ENCODE measurements at places on chromosomes 7 and 10.

- no peak for DNase-seq
These were observed 115.1 kb downstream of the C10orf105 start for GRCh38 chr10:71604324-71605018.

GRCh38 chr7:46652317-46652716 lies 731.2 kb upstream of the IGFBP3 start:
- no peak for DNase-seq

DNA sequence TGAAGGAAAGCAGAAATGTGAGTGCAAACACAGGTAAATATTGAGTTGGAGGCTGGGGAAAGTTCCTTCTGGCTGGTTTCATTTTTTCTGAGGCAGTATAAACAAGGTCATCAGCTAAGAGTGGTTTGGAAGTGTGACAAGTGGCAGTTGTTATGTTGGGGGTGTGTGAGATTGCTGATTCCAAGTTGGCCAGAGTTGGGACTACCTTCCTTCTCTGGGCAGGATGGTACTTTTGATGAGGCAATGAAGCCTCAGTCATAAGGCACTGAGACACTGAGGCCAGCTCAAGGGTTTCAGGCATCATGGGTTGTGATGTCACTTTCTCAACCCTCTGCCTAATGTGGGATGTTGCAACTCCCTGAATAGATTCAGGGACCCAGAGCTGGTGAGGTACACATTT lies 8.2 kb upstream of the PTTG1IP2 start:
- DNase-seq: no peak

DNA sequence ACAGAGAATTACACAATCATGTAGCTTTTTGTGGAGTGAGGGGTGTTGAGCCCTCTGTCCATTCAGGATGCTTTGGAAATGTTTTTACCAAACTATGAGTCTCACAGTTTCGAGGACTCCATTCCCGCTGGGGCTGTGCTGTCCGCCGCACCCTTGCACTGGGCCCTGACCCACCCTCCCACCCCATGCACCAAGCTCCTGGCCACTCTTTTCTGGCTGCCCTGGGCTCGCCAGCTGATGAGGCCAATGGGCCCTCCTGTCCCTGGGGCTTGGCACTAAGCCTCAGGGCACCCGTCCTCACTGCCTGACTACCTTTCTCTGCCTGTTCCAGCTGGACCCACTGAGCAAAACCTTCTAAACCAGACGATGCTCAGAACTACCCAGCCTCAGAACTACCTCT lies 332.1 kb downstream of the PTPRN2 start:
- no peak for DNase-seq

- DNase-seq: no peak
These were observed 234.4 kb downstream of the GLI3 start for GRCh38 chr7:42002654-42003053.

- no peak for DNase-seq
These were observed 7.2 kb downstream of the C10orf90 start for GRCh38 chr10:126663328-126663727.

DNA sequence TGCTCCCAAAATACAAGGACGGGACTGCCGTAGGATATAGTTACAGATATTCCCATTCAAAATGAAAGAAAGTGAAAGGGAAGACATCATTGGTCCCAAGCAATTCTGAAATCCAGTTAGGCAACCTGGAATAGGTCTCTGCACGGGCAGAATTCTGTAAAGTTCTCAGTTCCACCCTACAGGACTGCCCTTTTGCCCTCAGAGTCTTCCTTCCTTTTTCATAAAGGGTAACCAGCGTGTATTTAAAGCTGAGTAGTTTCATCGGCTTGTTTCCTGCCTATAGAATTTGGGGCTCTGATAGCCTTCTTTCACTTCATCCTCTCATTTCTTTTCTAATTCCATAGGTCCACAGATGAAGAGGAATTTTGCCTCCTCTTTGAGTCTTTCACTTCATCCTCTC lies 20.0 kb downstream of the COPG2 start:
- no peak for DNase-seq

GRCh38 chr7:158772916-158773315 lies 56.4 kb downstream of the ESYT2 start:
- DNase-seq: no peak

DNA sequence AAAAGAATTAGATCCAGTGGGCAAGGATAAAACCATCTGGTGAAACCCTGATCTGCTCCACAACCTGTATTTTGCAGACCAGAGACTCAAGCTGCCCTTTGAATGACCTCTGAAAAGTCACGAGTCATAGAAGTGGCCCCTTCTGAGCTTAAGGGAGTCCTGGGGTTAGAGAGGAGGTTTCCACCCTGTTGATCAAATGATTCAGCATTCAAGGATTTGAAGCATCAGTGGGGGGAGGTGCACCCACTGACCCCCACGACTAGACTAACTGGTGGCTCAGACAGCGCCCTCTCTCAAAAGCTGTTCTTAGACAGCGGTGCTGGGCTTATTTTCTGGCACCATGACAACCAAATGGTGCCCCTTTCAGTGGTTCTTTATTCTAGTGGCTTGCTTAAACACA lies 44.3 kb downstream of the PLCE1 start:
- no peak for DNase-seq

- DNase-seq: no peak
These were observed 29.1 kb downstream of the TFPI2 start for GRCh38 chr7:93861325-93861949.

- DNase-seq: no peak
These were observed 117.2 kb downstream of the UBE2H start for GRCh38 chr7:129835569-129835968.

Measured in RPMI8226 (cell line).